Osteocyte (in vitro differentiated cells): ENCODE measurements at places on chromosomes 4 and X.

- no peak for DNase-seq
Observed at GRCh38 chr4:13893211-13893610, 265.7 kb upstream of the BOD1L1 start.

- no peak for DNase-seq
Observed at GRCh38 chrX:134963041-134963440, 27.8 kb upstream of the SMIM10 start.

GRCh38 chr4:76342191-76342590 is 35.7 kb downstream of the STBD1 start:
- no peak for DNase-seq

DNA sequence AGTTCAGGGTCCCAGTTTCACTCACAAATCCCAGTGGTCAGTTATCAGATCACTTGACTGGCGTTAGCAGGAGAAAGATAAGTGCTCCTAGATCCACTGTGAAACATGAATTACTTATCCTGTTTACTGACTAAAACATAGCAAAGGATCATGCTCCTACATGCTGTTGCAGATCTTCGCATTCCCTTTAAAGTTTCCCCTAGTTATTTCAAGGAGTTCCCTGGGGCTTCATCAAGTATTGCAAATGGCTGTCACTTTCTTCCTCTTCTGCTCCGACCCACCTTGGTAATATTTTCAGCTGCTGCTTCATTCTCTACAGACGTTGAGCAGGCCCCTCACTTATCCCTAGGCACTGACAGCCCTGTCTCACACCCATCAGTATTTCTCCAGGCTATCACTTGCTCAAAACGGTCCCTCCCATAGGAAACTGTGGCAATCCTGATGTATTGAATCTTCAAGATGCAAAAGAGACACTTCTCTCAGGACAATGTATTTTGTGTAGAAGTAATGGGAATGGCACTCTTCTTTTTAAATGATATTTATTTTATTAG is 466.0 kb downstream of the INPP4B start:
- DNase-seq = no peak

GRCh38 chrX:34509394-34509793 is 147.7 kb downstream of the TMEM47 start:
- DNase-seq = no peak

GRCh38 chr4:5707778-5708448 is 446 bp downstream of the EVC2 start:
- DNase-seq = no peak

DNA sequence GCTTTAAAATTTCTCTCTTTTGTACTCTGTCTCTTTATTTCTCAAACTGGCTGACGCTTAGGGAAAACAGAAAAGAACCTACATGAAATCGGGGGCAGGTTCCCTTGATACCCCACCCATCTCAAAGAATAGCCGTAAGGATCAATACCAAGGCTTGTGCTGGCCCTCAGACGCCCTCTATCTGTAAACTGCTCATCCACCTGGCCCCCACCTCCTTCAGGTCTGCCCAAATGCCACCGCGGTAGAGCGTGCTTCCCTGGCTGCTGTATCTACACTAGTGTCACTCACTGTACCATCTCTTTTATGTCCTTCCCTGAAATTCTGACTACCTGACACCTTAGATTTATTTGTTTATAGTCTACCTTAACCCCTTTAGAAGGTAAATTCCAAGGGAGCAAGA is 62.8 kb downstream of the SMIM20 start:
- no peak for DNase-seq

GRCh38 chr4:123613586-123614344 is 217.2 kb downstream of the SPRY1 start:
- no peak for DNase-seq

GRCh38 chr4:61003301-61003700 is 196.8 kb upstream of the ADGRL3 start:
- DNase-seq = no peak

DNA sequence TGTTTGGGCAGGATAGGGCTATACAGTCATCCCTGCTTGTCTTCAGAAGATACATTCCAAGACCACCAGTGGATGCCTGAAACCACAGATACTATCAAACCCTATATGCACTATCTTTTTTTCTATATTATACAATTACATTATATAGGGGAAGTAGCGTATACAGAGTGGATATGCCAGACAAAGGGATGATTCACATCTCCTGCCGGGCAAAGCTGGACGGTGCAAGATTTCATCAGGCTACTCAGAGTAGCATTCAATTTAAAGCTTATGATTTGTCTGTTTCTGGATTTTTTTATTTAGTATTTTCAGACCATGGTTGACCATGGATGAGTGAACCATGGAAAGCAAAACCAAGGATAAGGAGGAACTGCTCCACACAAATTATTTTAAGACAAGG is 7.0 kb upstream of the AMTN start:
- DNase-seq = no peak

DNA sequence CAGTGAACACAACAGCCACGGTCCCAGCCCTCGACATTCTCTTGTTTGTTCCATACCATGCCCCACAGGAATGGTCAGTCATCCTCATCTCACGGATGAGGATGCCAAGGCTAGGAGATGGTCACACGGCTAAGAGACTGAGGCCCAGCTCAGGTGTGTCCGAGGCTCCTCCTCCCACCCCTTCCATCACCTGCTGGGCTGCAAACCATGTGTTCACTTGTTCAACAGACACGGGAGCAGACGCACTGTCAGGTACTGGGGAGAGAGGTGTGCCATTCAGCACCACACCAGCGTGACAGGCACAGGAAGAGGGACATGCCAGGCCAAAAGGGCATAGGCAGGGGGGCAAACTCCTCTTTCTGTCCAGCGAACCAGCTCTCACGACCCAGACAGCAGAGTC is 45.9 kb downstream of the ABLIM2 start:
- DNase-seq = no peak

GRCh38 chr4:134777606-134778005 is 576.0 kb upstream of the PABPC4L start:
- no peak for DNase-seq

- no peak for DNase-seq
Observed at GRCh38 chrX:38860106-38861013, 59.1 kb downstream of the MID1IP1 start.

DNA sequence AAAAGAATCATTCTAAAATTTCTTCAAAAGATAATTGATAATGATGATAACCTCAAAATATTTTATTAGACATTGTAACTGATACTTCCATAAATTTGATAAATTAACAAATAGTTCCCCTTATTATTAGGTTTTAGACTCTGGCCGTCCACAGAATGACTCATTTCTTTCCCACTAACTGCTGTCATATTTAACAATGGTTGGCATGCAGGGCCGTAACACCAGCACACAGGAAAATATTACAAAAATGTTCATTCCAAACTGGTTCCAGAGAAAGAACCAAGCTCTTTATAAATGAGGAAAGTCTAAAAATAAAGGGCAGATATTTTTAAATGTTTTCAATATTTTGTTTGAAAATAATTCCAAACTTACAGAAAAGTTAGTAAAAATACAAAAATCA is 28.2 kb downstream of the WDFY3 start:
- no peak for DNase-seq

GRCh38 chrX:10254739-10255138 is 98.0 kb downstream of the CLCN4 start:
- no peak for DNase-seq

DNA sequence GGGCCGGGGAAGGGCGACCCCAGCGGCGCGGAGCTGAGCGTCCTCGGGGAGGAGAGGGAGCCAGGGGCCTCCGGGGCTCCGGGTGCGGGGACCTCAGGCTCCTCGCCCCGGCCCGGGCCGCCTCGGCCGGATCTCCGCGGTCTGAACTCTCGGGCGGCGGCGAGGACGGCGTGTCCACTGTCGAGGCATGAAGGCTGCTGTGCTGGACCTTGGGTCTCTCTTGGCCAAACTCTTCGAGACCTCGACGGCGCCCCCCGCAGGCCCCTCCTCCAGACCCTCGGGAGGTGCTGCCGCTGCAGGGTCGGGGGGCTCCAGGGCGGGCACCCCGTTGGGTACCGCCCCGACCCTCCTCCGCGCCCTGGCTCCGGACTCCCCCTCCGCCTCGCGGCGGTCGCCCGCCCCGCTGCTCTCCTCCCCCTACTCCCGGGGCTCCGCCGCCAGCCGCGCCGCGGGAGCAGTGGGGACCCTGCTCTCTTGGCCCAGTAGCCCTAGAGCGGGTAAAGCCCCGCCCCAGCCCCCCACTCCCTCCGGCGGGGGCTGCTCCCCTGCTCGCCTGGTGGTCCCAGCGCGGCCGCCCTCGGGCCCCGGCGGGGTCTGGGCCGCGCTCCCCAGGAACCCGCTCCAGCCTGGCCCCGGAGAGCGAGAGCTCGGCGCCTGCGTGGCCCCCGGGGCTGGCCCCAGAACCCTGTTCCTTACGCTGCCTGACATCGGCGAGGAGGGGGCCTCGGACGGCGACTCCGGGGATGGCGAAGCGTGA is 564 bp downstream of the FAM149A start:
- no peak for DNase-seq

DNA sequence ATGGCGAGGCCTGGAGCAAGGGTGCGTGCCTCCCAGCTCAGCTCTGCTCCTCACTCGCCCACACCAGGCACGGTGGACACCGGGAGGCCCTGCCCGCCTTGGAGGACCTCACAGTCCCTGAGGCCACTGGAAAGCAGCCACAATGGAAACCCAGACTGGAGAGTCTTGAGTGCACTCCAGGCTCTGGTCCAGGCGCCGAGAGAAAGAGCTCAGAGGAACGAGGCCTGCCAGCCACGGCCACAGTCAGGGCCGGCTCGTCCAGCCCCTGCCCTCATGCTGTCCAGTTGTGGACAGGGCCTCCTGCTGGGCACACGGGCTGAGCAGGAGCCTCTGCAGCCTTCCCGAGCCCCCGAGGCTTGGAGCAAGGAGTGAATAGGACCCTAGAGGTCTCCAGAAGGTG is 53.3 kb upstream of the GRPEL1 start:
- no peak for DNase-seq

GRCh38 chr4:11160288-11160687 is 268.4 kb downstream of the HS3ST1 start:
- no peak for DNase-seq

DNA sequence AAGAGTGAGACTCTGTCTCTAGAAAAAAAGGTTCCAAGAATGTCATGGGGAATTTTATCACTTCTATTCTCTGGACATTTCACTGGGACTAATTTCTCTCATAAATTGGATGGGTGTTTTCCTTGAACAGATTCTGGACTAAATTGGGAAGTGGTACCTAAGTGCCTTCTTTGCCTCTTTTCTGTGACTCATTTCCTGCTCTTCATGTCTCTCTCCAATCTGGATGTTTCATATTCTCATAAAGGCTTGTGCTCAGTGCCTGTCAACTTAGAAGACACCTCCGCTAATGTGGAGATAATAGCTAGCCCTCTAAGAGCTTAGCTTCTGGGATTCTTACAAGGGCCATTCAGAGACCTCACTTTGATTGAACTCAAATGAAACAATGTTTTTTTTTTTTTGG is 38.0 kb upstream of the IGFBP7 start:
- DNase-seq = no peak

GRCh38 chr4:70515367-70516250 is 2.8 kb upstream of the AMTN start:
- no peak for DNase-seq

GRCh38 chrX:12580548-12580947 is 210.7 kb upstream of the PRPS2 start:
- DNase-seq = no peak

DNA sequence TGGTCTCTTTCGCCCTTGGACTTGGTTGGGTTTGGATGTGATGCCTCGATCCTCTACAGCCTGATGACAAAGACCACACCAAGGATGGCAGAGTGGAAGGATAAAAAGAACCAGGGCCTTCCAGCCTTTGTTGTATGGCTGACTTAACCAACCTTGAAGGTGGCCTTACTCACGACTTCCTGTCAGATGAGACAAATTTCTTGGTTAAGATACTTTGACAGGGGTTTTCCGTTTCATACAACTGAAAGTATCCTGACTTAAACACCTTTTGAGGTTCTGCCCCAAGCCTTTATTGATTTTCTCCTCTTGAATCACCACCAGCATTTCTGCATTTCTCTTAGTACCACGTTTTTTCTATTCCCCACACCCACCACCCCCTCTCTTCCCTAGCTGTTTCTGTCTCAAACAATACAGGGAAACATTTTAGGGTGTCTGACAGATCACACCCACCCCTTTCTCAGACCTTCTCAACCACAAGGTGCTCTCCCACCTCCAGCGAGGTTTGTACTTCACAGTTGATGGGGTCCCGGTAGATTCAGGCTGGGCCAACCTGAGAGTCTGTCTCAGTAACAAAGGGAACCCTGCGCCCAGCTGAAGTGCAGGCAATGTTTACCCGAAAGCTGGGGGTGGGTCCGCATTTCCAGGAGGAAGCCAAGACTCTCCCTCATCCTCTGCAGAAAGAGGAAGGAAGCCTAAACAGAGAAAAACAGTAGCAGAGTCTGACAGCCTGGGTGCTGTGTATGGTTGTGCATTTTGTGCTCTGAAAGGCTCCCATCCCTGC is 5.0 kb upstream of the TSPAN5 start:
- no peak for DNase-seq

- no peak for DNase-seq
Observed at GRCh38 chr4:53654300-53654758, 63.0 kb upstream of the LNX1 start.

GRCh38 chrX:2398064-2398656 is 102.6 kb downstream of the DHRSX start:
- no peak for DNase-seq

DNA sequence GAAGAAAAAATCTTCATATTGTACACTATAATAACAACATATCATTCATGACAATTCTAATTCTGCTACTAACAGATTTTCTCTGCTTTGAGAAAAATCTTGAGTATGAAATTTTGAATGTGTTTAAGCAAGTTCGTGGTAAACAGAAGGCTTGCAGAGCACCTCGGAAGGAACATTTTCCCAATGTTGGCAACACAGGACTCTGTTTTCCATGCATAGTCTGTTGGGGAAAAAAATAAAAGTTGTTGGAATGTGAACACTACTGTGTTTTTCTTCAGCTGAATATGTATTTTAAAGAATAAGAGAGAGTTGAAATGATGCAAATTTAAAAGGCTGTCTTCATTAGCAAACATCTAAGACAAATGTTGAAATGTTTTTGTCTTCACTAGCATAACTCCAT is 54.7 kb upstream of the ANXA10 start:
- no peak for DNase-seq

DNA sequence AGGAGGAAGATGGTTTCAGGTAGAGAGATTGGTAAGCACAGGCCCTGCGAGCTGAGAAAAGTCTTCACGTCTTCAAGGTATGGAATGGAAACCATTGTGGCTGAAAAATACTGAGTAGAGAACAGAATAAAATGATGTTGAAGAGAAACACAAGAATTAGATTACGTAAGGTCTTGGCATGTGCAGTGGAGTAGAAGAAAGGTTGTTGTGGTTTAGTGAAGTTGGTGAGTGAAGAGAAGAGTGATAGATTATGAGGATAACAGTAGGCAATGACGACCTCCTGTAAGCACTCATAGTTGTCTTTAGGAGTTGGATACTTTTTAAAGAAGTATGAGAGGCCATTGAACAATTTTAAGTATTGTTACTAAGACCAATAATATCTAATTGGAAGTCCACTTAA is 642.6 kb downstream of the PCDH7 start:
- no peak for DNase-seq

DNA sequence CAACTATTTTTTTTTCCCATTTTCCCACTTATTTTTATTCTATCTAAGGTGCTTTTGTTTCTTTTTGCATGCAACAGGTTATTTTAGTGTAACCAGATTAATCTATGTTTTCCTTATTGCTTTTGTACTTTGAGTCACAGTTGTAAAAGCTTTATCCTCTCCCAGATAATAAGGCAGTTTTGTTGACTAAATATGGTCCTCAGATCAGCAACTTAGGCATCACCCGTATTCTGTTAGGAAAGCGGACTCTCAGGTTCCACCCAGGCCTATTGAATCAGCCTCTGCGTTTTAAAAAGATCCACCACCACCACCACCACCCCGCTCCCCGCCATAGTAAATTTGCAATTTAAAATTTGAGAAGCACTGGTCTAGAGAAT is 58.6 kb upstream of the USP9X start:
- peak; percentile 34 for DNase-seq
